Coronary artery (tissue), 2 donors: ENCODE measurements at places on chromosomes 4 and X.

- no peak for DNase-seq
These were observed 850.4 kb upstream of the AADAT start for GRCh38 chr4:170940043-170940724.

DNA sequence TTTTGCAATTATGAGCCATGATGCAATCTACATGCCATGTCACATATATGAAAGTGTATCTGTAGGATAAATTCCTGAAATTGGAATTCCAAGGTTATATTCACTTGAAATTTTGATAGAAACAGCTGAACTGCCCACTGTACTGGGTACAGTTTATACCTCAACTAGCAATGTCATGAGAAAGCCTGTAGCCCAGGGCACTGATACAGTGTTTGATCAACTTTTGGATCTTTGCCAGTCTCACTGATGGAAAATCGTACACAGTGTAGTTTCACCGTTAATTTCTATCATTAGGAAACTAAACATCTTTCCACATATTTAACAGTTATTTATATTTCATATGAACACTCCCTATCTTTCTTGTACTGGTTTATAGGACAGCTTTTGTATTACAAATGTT, 34.2 kb downstream of the TAPT1 start:
- DNase-seq: no peak

DNA sequence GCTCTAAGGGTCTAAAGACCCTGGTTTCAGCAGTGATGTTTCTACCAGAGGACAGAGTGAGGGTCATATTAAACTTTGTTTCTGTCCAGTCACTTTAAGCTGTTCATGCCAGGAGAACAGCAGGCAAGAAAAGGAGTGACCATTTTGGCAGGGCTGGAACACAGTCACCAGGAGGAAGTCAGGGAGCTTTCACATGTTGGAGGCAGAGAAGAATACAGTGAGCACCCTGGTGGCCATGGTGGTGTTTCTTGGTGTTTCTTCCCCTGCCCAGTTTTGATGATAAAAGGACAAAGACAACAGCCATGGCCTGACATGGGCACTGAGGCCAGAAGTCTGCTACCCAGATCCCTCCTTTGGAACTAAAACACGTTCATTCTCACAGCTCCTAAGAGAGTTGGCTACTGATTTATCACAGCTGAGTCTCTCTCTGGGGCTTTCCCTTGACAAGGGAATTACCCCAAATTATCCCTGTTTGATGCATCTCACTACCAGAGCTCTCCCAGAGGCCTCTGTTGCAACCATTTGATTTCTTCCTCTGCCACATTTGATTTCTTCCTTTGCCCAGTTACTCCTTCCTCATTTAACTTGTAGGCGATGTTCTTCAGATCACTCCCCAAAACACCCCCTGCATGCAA, 106.4 kb upstream of the NWD2 start:
- no peak for DNase-seq

- DNase-seq: no peak
These were observed 828.9 kb downstream of the GLUD2 start for GRCh38 chrX:121876305-121876704.

GRCh38 chr4:152385551-152385950, 150.3 kb downstream of the FBXW7 start:
- DNase-seq: no peak

DNA sequence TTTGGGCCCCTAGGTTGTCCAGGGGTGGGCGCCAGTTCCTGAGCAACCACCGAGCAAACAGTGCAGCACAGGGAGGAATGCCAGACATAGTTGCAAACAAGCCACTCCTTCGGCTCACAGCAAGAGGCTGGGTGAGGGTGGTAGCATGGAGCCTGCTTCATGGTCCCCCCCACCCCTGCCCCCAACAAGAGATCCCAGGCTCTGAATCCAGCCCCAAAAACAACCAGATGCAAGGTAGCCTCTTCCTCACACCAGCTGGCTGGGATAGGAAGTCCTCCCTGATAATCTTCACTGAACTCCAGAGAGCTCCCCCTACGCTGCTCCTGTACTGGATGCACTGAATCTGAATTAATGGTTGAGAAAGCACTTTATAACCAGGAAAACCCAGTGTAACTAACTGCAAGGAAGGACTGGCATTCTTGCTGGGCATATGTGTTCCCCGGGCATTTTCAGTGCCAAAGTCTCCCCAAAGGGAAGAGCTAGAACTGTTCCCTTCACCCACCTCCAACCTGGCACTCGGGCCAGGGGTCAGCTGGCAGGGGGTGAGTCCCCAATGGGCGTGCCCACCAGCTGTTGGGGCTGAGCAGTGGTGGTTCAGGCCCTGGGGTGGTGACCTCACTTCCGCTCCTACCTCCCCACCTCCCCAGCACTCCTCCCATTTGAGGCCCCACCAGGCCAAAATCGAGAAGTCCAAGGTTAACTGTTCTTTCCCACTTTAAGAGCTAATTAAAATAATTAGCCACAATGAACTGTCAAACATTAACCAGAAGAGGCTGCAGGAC, 1.5 kb downstream of the ELF4 start:
- no peak for DNase-seq
